Trophoblast cell (in vitro differentiated cells and primary cell): ENCODE measurements at places on chromosomes 13 and 19.

DNA sequence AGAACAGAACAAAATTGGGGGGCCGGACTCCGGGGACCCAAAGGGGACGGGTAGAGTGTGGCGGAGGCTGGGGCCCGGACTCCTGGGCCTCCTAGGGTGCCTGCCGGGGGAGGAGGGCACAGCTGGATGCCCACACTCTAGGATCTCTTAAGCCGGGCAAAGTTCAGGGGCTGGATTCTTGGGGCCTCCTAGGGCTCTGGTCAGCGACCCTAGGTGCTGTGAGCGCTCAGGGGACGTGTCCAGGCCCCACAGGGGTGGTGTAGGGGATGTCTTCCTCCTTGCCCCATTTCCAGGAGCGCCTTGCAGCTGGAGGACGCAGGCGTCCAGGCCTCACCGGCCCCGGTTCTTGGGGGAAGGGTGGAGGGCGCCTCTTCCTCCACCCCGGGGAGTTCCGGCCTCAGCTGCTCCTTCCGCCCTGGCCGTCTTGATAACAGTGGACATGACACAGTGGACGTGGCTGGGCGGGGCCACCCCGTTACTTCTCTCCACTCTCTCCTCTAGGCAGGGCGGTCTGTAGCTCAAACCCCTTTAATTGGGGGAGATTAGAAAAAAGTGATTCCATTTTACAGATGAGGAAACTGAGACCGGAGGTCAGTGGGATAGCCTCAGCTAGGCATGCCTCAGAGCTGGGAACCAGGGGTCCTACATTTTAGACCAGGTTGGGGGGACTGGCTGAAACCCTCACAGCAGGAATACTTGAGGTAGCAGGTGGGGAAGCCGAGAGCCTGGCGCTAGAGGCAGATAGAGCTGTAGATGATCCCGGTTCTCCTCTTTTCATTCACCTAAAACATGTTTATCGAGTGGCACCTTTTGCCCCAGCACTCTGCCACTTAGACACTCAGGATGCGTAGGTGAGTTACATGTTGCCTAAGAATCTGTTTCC lies 705 bp downstream of the STXBP2 start:
- DNase-seq, result peak; percentile 59

DNA sequence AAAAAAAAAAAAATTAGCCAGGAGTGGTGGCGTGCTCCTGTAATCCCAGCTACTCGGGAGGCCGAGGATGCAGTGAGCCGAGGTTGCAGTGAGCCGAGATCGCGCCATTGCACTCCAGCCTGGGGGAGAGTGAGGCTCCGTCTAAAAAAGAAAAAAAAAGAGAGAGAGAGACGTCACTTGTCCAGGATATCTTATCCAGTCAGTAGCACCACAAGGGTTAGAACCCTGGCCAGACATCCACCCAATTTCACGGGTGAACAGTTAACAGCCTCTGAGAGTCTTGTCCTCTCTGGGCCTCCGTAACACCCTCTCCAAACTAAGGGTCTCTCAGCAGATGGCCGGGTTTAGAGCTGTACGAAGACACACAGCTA lies 917 bp upstream of the CLPTM1 start:
- no peak for DNase-seq

- no peak for DNase-seq
Observed at GRCh38 chr13:48429886-48430285, 17.0 kb upstream of the LPAR6 start.

- DNase-seq, result no peak
Observed at GRCh38 chr19:17893766-17894165, 22.0 kb downstream of the SLC5A5 start.

DNA sequence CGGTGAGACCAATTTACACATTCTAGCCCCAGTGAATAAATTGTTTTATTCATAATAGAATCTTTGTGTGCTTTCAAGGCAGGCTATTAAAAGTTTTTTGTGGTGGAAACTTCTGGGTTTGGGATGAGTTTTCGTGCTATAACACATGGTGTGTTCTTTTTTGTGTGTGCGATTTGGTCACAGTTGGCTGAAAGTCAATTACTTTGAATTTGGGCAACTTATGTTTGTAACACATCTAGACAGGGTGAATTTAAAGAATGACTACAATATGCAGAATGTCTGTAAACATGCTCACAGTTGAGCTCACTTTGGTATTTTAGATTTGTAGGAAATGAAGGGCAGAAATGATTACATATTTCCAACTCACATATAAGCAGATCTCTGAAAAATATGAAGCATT lies 307.1 kb downstream of the OXGR1 start:
- DNase-seq, result no peak

DNA sequence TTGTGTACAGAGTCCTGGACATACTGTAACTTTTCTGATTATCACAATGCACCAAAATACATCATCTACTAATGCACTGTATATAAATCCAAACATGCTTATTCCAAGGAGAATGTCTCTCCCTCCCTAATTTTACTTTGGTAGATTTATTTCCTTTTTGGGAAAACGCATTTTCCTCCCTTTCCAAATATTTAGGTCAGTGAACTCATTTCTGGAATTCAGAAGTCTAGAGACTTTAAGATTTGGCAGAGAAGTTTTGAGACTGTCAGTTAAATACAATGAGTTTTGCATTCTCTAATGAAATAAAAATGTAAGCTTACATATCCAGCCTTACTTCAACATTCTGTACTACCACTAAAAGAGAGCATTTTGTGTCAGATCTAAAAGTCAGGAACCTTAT lies 165.8 kb upstream of the EDNRB start:
- no peak for DNase-seq

GRCh38 chr19:57769345-57770131 lies at the start of gene ZNF586:
Gene ZNF586, plus strand, starts transcription at chr19:57769676. Its CDS starts 167 bp downstream, at chr19:57769843.
- peak; percentile 96 for DNase-seq

DNA sequence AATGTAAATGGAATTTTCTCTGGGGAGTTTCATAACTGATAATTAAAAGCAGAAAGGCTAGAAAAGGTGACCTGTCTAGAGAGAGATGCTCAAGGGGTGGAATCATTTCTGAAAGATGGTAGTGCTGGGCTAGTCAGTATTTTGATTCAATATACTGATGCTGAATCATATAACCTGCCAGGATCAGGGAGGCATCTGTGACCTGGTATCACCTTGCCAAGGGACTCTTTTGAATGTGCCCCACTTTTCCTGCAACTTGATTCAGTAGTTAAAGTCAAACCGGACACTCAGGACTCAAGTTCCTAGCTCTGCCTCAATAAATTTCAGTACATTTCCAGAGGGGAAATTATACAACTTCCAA lies 15.8 kb downstream of the LCP1 start:
- DNase-seq, result no peak

DNA sequence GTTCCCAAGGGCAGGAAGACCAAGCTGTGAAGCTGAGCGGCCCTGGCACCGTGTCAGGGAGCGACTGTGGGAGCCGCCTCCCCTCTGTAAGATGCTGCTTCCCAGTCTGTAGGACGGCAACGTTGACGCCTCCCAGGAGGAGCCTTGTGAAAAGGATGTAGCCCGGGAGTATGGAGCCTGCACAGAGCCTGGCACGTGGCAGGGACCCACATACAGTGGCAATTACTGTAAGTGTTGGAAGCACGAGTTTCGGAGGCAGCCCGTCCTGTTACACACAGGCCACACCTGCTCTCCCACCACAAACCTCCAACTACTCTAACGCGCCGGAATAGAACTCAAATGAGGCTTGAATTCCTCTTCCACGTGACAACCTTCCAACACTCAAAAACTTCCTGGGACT lies 6.6 kb downstream of the RAB20 start:
- no peak for DNase-seq

DNA sequence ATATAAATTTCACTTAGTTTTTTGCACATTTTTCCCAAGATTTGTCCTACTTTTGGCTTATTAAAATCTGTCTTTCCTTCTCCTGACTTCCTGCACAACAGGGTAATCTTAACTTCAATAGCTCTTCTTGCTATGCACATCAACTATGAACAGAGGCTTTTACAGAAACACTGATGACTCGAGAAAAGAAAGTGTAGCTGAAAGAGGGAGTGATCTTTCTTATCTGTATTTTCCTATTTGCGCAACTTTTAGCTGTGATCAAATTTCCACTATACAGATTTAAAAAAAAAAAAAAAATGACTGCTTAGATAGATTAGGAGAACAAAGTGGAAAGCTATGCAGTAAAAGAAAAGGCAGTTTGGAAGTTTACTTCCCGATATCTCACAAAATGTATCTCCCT lies 406.9 kb downstream of the LIG4 start:
- DNase-seq, result no peak

GRCh38 chr19:55635334-55635717 lies 5.5 kb upstream of the ZNF580 start:
- DNase-seq, result no peak

- no peak for DNase-seq
Observed at GRCh38 chr19:50022823-50023222, 2.3 kb downstream of the VRK3 start.

DNA sequence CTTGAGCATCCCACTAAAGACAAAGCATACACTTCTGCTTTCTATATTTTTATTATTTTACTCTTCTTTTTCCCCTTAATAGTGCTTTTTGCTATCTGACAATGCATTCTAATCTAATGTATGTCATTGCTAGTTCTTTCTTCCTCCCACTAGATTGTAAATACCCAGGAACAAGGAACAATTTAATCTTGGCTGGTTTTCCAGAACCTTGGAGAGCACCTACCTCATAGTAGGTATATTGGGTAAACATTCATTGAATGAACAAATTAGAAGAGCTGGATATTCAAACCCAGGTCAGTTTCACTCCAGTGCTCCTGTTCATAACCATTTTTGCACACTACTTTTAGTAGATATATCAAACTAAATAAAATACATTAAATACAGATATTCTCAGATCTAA lies 1617.6 kb upstream of the SLC10A2 start:
- DNase-seq, result no peak

- no peak for DNase-seq
Observed at GRCh38 chr13:51457086-51457815, 4.4 kb upstream of the INTS6 start.

- DNase-seq, result no peak
Observed at GRCh38 chr19:17020385-17020784, 6.2 kb downstream of the CPAMD8 start.

GRCh38 chr13:29849731-29850212 lies 645 bp downstream of the UBL3 start:
- DNase-seq, result peak; percentile 95

DNA sequence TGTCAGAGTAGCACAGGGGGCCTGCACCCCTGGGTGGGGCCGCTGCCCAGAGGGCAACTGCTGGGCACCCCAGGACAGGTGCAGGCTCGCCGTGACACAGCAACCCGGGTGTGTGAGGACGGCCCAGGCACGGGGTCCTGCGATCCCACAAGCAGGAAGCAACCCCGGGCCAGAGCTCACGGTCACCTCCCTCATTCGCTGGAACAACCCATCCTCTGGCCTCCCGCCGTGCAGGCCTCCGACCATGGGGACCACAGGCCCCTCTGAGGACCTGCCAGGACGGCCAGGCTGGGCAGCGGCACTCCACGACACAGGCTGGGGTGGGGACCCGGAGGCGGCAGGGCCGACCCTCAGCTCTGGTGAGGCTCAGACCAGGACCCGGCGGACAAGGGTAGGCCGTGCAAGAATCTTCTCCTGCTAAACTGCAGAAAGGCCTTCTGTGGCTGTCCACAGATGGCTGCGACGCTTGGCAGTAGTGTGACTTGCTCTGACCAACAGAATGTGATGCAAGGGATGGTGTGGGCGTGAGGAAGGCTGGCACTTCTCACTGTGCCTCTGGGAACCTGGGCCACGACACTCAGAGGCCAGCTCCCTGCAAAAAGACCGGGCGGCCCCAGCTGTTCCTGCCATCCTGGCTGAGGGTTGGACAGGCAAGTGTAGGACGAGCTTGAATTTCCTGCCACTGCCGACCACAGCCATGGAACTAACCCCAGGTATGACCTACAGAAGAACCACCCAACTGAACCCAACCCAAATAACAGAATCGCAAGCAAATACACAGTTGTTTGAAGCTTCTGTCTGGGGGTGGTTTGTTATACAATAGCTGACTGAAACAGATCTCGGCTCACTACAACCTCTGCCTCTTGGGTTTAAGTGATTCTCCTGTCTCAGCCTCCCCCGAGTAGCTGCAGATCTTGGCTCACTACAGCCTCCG lies 26.5 kb downstream of the PIP5K1C start:
- no peak for DNase-seq

GRCh38 chr13:30895773-30896172 lies 10.3 kb upstream of the MEDAG start:
- peak; percentile 71 for DNase-seq

- DNase-seq, result no peak
Observed at GRCh38 chr13:100544866-100545683, 43.5 kb downstream of the GGACT start.

DNA sequence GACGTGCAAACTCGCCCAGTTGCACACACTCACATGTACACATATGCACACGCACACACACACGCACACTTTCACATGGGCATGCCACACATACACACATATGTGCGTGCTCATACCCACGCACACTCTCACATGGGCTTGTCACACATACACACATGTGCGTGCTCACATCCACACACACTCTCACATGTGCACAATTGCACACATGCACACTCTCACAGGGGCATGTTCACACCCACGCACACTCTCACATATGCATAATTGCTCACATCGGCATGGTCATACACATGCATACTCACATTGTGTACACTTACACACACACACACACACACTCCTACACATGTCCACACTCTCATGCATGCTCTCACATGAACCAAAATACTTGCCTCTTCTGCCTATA lies 32.8 kb upstream of the PEPD start:
- DNase-seq, result no peak

DNA sequence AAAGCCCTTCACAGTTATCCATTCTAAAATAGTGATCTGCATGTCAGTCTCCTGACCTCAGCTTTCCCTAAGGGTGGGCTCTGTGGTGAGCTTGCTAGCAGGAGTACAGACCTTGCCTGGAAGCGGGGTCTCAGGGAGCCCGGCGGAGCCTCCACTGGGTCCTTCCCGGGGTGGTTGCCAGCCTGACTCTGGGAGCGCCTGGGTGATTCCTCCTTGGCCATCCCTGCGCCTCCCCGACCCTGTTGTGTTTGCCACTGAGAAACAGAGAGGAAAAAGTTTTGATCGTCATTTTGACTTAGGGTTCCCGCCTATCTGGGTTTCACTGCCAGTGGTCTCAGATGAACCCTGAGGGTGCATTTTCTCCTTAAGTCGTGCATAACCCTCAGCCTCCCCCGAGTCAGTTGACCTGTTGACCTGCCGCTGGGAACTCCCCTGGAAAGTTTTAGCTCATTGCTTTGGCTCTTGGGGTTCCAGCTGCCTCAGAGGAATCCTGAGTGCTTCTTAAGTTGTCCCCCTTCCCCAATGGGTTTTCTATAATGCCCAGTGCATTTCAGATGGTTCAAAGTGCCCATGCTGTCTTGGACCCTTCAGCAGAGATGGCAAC lies 117.8 kb downstream of the RAB20 start:
- DNase-seq, result no peak

GRCh38 chr19:47663911-47664771 lies 49.1 kb upstream of the EHD2 start:
- peak; percentile 91 for DNase-seq
